GM23248 (cell line): ENCODE measurements at places on chromosomes 11 and 22. TPM values are rescaled to one million over a fixed set of nuclear protein-coding genes. Genes with fewer than 3 reads are reported as not detected.
A peak's percentile ranks its signal among the peaks of the same experiment; 100 is the strongest.

The HBE1 gene
- total RNA-seq = not detected in 2 replicates

The PLEKHB1 gene
- total RNA-seq = not detected in 2 replicates

GRCh38 chr11:115170133-115170815 is 333.9 kb downstream of the CADM1 start:
- peak; percentile 47 for DNase-seq

GRCh38 chr11:121563900-121564822 is 111.4 kb upstream of the SORL1-AS1 start:
- no peak for DNase-seq

DNA sequence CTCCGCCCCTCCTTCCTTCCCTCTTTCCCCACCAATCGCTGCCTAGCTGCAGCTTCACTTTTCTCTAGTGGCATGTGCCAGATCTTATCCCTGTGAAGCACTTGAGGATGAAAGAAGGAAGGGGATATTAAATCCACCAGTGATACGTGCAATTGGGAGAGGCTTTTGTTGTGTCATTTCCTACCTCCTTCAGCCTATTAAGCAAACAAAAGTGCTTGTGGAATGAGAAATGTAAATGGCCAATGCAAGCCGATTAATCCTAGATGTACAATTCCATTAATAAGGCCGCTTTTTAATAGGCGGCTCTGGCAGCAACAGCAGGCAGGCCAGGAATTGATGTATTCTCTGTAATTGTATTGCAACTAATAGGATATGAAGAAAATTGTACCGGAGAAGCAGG is 23.3 kb downstream of the NTM start:
- DNase-seq = no peak

DNA sequence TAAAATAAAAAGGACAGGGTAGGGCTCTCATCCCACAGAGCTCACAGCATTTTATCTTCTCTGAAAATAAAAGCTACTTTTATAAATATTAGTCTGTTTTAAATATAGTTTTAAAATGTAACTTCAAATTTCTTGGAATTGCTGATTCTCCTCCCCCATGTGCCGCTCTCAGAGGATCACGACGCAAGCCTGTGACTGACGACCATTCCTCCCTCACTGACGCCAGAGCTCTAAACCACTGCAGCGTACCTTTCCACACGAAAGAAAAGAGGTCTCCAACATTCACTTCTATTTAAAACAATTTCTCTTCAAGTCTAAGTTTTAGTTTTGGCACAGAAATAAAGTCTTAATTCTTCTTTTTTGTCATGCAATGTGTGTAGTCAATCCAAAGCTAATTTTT is 9.3 kb downstream of the TOLLIP start:
- no peak for DNase-seq

- DNase-seq = no peak
These were observed 85.1 kb downstream of the ARHGAP8 start for GRCh38 chr22:44837481-44837880.

DNA sequence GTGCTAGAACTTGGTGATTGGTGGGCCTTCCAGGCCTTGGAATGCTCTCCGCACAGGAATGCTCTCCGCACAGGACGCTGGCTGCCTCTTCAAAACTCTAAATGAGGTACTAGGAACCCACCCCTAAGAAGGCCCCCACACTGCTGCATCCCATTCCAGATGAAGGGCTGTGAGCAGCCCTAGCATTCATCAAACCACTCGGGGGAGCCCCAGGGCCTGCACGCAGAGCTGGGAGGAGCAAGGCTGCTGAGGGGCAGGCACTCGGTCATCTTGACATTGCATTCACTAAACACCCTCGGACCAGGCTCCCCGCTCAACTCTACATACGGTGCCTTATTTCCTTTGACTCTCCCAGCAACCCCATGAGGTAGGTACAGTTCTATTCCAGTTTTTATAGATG is 49.2 kb upstream of the EMID1 start:
- DNase-seq = peak; percentile 10

- DNase-seq = no peak
These were observed 298.4 kb upstream of the LUZP2 start for GRCh38 chr11:24198481-24198880.
